ENCODE measurements at places on chromosomes 7 and 10.
A peak's percentile ranks its signal among the peaks of the same experiment; 100 is the strongest.

DNA sequence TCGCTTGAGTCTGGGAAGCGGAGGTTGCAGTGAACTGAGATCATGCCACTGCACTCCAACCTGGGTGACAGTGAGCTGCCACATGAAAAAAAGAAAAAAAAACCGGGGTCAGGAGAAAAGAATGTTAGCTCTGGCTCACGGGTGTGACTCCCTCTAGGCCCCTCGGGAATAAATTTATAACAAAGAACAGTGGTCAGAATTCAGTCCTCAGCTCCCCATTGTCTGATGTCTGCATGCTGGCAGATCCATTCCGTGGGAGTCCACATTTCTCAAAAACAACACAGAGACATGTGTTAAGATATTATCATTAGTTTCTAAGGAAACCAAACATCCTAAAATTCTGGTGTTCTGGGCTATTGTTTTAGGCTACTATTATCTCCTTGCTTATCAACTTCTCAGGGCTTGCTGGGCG lies 90.6 kb downstream of the MARCHF5 start:
- no peak for DNase-seq

GRCh38 chr7:26393818-26394217 lies 102.2 kb downstream of the SNX10 start:
- DNase-seq, result no peak

DNA sequence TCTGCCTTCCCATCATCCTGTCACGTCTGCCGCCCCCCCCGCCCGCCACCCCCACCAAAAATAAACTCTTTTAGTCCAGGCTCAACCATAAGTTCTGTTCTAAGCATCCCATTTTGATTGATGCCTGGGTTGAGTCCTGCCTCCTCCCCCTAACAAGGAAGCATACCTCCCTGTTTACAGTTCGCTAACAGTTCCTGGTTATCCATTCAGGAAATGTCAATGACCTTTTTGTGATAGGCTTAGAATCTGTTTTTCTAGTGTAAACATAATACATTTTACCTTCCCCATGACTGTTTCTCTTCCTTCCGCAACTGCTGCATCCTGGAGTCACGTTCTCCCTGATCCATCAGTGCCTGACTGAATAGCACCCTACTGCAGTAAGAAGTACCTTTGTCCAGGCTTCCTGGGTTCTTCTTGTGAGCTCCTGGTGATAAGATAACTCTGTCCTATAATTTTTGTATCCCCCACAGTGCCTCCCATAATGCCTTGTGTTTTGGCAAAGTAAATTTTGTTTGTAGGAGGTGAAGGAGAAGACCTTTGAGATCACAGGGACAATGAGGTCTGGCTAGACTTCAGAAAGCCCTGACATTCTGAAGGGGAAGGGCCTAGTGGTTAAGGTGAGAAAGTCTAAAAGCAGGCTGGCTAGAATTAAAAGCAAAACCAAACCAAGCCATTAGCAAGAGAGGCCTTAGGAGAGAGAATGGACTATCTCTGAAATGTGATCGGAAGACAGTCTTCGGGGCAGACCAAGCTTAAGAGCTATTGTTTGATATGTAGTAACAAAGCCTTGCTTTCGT lies 7.3 kb downstream of the AGFG2 start:
- DNase-seq, result no peak

- DNase-seq, result no peak
These were observed 290.8 kb downstream of the DNAJB6 start for GRCh38 chr7:157627646-157628045.

DNA sequence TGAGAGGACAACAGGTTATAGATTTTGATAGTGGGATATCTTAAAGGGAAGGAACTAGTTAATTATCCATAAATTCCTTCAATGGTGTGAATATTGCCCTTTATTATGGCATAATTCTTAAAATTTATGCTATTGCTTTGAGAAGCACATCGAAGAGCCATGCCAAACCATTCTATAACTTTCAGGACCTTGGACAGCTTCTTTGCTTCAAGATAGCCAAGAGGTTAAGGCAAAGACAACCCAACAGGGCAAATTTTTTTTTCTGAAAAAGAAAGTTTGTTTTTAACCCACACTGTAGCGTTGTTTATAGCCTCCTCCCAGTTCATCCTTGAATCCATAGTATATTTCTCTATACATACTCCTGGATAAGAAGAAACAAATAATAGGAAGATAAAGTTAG lies 103.2 kb downstream of the NRG3 start:
- no peak for DNase-seq

- DNase-seq, result no peak
These were observed 72.6 kb downstream of the SHH start for GRCh38 chr7:155739538-155740143.

- no peak for DNase-seq
These were observed 237.0 kb downstream of the EBF3 start for GRCh38 chr10:129727071-129727470.

- DNase-seq, result no peak
These were observed 8.0 kb downstream of the XRCC2 start for GRCh38 chr7:152667958-152668357.

- DNase-seq, result no peak
These were observed 312.0 kb upstream of the GLI3 start for GRCh38 chr7:42548816-42549611.

GRCh38 chr10:1251769-1252168 lies 195.6 kb downstream of the WDR37 start:
- no peak for DNase-seq

- no peak for DNase-seq
These were observed 55.8 kb downstream of the CDHR3 start for GRCh38 chr7:106018566-106019469.

DNA sequence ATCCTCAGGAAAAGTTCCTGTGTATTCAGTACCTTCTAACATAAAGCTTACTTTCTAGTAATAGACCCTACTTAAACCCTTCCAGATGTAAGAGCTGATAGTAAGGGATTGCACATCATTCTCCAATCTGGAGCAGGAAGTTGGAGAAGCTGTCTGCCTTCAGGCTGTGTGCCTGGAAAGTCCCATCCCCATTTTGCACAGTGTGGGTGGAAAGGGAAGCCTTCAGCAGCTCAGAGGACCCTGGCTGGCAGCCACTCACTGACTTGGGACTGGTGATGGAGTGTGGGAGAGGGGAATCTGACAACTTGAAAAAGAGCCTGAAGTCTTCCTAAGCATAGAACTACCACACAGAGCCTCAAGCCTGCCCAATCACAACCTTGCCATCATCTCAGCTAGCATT lies 164.1 kb upstream of the ADO start:
- DNase-seq, result no peak

GRCh38 chr7:44240983-44241510 lies 40.3 kb downstream of the YKT6 start:
- DNase-seq, result peak; percentile 25

DNA sequence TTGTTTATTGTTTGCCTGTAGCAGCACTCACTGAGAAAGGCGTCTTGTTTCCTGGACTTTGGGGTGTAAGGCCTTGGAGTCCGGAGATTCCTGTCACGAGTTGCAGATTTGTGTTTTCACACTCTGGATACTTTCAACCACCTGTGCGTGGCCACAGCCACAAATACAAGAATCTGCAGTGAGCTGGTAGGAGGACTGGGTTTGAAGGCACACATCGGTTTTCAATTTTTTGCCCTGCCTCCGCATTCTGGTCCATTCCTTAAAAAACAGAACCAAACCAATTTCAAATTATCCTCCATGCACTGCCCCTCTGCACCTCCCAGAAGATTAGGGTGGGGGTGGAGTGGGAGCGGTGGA lies 619 bp downstream of the EXOC4 start:
- no peak for DNase-seq

GRCh38 chr10:133125901-133126300 lies 34.1 kb upstream of the KNDC1 start:
- DNase-seq, result no peak

- DNase-seq, result no peak
These were observed 177.6 kb downstream of the REEP3 start for GRCh38 chr10:63698787-63699150.

- no peak for DNase-seq
These were observed 158.9 kb upstream of the STEAP4 start for GRCh38 chr7:88465600-88465999.

DNA sequence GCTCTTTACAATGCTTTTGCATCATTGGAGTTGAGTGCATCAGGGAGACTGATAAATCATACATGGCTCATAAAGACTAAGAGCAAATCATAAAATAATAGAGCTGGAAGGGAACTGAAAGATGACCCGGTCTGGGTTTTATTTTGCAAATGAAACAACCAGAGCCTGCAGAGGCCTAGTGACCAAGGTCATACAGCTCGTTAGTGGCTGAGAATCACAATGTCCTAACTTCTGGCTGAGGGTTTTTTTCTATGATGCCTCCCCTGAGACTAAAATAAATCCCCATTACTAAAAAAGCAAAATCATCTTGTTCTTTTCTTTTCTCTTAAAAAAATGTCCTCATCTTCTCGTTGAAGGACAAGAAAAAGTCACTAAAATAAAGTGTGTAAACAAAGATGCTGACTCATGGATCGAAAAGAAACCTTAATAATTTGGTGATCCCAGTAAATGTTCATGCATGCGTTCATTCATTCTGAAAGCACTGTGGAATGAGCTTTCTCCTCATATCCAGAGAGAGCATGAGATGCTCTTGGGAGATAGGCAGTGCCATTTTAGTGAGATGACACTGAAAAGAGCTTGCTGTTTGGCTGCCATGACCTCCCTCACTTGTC lies 107.8 kb upstream of the PHYHIPL start:
- DNase-seq, result no peak

DNA sequence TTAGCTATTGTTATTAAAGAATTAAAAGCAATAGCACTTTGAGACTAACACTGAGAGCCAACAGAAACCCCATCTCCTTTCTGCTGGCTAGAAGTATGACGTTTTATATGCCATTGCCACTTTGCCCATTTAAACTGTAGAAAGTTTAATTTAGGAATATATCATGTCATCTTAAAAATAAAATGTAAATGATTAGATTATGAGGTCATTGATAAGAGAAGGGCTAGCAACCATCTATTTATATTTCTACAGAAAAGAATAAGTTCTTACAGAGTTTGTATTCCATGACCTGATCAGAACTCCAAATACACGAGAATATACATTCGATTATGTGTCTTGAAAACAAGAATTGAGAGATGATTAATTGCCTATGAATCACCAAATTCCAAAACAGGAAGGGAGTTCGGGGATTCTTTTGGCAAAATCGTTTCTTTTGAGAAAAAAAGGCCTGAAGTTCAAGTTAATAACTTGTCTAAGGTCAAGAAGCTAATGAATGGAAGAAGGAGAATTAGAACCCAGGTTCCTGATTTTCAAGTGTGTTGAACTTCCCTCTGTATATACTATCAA lies 227.0 kb downstream of the TRIL start:
- no peak for DNase-seq

- peak; percentile 25 for DNase-seq
These were observed 6.1 kb downstream of the NYAP1 start for GRCh38 chr7:100489824-100490223.

DNA sequence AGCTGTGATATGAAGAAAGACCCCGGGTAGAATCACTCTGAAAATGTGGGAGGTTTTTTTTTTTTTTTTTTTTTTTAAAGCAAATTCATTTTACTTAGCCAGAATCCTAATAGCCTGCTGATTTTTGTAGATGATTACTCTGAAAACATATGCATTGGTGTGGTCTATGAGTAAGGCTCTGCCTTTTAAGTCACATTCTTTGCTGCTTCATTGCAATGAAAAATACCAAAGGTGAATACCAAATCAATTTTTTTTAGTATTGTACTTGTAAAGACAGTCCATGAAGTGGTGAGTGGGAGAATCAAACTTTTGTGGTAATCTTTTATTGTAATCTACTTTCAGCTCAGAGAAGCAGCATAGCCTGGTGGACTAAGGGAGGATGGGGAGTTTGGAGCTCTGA lies 130.3 kb downstream of the SDK1 start:
- DNase-seq, result no peak

DNA sequence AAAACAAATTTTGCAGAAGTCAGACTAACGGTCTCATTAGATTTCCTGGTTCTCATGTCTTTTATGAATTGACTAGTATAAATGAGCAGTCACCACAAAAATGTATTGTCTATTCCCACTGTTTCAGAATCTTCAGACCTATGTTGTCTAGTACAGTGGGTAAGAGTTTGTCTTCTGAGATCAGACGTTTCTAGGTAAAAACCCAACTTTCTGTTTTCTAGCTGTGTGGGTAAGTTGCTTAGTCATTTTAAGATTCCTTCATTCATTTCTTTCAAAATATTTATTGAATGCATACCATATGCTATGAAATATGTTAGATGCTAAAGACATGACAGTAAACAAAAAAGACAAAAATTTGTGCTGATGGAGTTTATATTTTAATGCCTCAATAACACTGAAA lies 156.3 kb downstream of the POLR1F start:
- no peak for DNase-seq

DNA sequence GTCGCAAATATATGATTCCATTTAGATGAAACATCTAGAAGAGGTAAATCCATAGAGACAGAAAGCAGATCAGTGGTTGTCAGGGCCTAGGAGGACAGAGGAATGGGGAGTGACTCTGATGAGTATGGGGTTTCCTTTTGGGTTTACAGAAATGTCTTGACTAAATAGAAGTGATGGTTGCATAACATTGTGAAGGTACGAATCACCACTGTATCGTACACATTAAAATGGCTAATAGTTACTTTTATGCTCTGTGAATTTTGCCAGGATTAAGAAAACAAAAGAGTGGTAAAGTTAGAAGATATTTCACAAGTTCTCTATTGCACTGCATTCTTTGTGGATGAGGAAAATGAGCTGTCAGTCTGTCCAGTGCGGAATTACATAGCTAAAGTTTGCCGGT lies 407.4 kb downstream of the KCNMA1 start:
- no peak for DNase-seq

DNA sequence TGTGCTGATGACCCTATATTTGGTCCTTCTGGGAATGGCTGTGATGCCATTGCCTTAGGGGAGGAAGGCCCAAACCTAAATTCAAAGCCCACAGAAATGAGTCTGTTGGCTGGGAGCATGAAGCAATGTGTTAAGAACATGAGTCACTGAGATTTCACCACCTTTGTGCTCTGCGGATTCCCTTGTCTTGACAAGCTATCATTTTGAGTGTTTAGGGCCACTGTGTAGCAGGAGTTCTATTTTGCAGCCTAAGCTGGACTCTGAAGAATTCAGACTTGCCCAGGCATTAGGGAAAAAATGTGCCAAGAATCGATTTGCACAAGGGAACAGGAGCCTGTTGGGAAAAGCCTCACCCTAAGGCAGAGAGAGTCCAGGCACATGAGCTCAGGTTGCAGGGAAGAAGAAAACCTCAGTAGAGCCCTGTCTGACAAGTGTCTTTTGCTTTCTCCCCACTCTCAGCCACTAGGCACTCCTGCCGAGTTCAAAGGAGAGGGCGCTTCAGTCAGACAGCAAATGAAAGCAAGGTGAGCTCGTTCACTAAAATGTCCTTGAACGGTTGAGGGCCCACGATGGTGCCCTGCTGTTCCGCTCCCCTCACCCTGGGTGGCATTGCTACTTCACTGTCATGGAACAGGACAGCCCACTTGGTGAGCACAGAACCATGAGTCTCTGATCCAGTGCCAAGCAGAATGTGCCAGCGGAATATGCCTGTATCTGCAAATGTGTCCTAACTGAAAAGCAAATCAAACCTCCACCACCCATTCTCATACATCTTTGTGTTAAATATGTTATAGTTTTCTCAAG lies 93.6 kb downstream of the PRLHR start:
- DNase-seq, result no peak

- DNase-seq, result no peak
These were observed 17.3 kb downstream of the SLC25A13 start for GRCh38 chr7:96304573-96304972.

GRCh38 chr7:116249969-116250553 lies 39.7 kb downstream of the TES start:
- DNase-seq, result no peak
